ENCODE measurements at places on chromosomes 3 and 15.
A peak's percentile ranks its signal among the peaks of the same experiment; 100 is the strongest.

GRCh38 chr15:33190539-33190938 lies 4.0 kb downstream of the FMN1 start:
- DNase-seq = peak; percentile 5

DNA sequence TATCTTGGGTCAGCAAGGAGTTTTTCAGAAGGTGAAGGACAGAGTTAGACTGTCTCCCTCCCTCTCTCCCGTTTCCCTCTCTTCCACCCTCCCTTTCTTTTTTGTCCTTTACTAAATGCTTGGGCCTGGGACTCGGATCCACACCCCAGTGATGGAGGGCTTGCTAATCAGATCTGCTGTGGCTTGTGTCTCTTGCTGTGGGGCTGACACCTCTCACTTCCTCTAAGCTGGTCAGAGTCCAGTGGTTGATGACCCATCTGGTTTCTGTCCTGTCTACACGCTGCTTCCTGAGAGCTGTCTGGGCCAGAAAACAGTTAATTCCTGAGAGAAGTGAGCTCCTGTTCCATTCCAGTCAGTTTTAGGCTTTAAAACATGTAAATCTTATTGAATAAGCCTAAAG lies 849 bp downstream of the TRAK1 start:
- peak; percentile 37 for DNase-seq

DNA sequence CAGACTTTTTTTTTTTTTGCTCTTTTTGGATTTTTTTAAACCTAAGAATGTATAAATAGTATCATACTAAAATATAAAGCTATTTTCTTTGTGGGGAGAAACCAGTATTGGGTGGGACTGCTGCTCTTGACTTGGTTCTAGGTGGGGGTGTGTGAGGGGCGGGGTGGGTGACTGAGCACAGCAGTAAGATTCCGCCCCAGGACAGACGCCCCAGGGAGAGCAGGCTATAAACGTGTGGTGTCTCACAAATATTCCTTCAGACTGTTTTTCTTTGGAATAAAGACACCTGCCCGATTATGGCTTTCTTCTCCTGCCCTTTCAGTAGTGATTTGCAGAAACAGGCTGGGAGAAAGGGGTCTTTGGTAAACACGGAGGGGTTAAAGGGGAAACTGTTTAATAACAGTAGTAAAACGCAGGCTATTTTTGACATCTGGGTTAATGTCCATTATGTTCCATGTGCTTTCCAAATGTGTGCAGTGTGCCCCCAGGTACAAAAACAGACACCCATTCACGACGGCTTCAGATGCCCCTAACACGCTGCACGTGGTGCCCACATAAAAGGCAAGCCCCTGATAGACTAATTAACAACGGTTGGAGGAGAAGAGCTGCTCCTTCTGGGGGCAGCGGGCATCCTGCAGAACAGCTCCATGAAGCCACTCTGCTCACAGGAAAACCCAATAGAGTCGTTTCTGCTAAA lies 28.6 kb upstream of the WNT5A start:
- no peak for DNase-seq

GRCh38 chr3:17201538-17201937 lies 316.8 kb downstream of the PLCL2 start:
- DNase-seq = no peak

- DNase-seq = no peak
Measured at GRCh38 chr3:71369701-71370391, 213.7 kb downstream of the FOXP1 start.

GRCh38 chr15:80231371-80231770 lies 20.6 kb downstream of the CTXND1 start:
- no peak for DNase-seq

DNA sequence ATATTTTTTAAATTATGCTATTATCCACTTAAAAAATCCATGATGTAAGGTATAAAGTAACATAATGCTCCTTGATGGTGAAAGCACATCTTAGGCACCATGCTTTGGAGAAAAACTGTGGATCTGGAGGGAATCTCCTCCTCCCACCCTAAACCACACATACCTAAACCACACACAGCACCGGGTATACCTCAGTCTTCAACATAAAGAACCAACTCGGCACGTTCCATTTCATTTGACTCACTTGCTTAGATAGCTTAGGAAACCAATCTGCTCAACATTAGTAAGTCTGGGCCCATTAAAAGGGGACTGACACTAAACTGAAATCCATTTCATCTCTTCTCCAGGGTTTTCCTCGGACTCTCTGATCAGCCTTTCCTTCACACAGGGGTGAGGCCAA lies 945.7 kb upstream of the CFAP20DC start:
- DNase-seq = peak; percentile 51

DNA sequence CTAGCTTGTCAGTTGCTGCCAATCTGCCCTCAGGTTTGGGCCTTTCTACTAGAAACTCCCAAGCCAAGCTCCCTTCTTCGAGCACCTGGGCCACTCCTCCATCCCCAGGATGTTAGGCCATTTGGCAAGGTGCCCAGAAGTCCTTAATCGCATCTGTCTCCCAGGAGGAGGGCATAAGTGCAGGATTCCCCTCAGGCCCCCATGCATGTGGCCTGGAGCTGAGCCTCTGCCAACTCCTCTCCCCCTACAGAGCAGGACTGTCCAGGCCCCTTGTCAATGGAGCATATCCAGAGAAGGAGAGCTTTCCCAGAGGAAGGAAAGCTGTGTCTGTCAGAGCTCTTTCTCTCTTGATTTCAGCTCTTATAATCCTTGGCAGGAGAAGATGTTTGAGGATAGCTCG lies 182.6 kb upstream of the ROPN1 start:
- no peak for DNase-seq

- no peak for DNase-seq
Measured at GRCh38 chr15:45862034-45862433, 227.2 kb downstream of the SQOR start.

DNA sequence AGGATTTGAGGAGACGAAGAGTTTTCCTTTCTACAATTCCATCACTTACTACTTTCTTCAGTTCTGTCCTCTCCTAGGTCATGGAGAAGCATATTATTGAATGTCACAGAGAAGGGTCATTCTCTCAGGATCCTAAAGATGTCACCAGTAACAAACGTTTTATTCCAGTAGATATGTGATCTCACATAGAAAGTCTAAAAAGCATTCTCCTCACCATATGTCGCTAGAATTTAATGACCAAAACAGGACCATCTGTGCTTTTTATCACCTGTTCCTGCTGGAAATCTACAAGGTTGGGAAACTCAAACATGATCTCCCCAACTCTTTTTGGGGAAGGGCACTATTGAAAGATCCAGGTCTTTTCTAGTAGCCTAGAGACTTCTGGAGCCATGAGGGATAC lies 24.0 kb upstream of the FRMD5 start:
- no peak for DNase-seq

DNA sequence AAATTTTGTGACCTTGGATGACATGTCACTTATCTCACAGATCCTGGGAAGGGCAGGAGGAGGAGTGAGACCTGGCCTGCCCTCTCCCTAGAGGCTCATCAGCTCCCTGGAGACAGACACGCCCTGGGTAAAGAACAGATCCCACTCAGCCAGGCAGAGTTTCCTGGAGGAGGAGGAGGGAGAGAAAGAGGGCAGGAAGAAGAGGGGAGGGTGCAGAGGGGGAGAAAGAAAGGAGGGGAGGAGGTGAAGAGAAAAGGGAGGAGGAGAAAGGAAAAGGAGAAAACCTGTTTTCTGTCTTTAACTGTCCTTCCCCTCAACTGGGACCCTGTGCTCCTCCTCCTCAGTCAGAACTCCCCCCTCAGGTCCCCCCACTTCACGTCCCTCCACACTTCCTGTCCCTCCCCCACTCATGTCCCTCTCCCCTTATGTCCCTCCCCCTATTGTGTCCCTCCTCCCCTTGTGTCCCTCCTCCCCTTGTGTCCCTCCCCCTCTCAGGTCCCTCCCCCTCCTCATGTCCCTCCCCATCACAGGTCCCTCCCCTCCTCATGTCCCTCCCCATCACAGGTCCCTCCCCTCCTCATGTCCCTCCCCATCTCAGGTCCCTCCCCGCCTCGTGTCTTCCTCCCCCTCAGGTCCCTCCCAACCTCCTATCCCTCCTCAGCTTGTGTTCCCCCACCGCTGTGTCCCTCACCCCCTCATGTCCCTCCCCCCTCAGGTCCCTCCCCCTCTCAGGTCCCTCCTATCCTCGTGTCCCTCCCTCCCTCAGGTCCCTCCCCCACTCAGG lies 52.3 kb upstream of the CGNL1 start:
- peak; percentile 36 for DNase-seq

- DNase-seq = peak; percentile 76
Measured at GRCh38 chr3:13015286-13016082, 57.7 kb downstream of the IQSEC1 start.

DNA sequence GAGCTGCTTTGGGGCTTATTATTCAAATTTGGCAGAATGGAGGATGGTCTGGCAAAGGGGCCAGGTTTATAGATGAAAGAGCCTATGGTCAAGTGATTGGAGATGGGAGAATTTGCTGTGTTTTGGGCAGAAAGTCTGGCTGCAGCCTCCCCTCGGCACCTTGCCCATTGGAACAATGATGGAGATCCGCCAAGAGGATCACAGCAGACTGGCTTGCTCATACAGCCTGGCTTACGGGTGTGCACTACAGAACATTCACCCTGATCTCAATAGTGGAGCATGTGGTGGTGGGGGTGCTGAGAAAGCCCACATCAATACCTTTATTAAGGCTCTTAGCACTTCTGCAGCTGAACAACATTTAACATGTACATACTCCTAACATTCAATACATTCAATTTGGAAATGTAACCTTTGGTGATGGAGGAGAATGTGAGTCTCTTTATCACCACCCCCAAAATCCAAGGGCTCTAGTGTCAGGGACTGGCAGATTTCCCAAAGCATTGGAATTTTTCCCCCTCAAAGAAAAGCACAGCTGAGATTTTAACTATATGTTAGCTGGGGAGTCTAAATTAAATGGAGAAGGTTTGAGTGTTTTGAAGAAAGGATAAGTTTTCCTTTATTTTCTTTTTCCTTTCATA lies 118.4 kb upstream of the TMC3 start:
- no peak for DNase-seq

GRCh38 chr15:80404057-80404760 lies at the start of gene ARNT2:
TSS of gene ARNT2 (plus strand) at chr15:80404382. CDS start at chr15:80404516, 134 bp downstream.
- no peak for DNase-seq

DNA sequence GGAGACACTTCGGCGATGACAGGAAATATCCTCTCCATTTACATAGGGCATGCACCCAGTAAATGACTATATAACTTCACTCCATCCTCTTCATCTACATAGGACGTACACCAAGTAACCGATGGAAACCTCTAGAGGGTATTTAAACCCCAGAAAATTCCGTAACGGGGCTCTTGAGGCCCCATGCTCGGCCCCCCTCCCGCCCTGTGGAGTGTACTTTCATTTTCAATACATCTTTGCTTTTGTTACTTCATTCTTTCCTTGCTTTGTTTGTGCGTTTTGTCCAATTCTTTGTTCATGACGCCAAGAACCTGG lies 7.5 kb upstream of the FAM107A start:
- peak; percentile 31 for DNase-seq

DNA sequence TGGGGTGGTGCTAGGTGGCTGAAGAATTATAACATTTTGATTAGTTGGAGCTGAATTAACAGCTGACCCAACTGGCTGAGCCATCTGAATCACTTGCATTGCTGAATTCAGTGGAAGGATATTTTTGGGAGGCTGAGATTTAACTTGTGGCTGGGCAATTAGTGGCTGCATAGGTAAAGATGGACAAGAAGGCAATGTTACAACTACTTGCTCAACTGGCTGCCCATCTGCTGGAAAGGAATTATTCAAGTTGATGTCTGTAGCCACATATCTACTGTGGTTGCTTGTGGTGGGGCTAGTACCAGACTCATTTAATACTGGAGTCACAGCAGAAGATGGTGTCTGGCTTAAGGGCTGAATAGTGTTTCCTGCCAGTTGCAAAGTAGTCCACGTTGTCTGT lies 36.4 kb downstream of the USF3 start:
- DNase-seq = no peak
